Gastroesophageal sphincter (tissue), 4 donors: ENCODE measurements at places on chromosomes 5 and 9. TPM values are rescaled to one million over a fixed set of nuclear protein-coding genes. Genes with fewer than 3 reads are reported as not detected.
A peak's percentile ranks its signal among the peaks of the same experiment; 100 is the strongest.

GRCh38 chr9:2086971-2087370 is 71.8 kb downstream of the SMARCA2 start:
- no peak for ATAC-seq
- no peaks in the 10 kb centered on the region for H3K4me1 ChIP-seq
- H3K4me3 ChIP-seq: no peak overlapping the region
- no peak overlapping the region for H3K27ac ChIP-seq

The GLRA1 gene
- total RNA-seq: not detected

GRCh38 chr9:84419031-84419602 is 78.6 kb upstream of the SLC28A3 start:
- no peaks in the 10 kb centered on the region for H3K36me3 ChIP-seq
- no peak for ATAC-seq
- no peak overlapping the region for H3K27ac ChIP-seq
- H3K27me3 ChIP-seq: no peaks in the 10 kb centered on the region
- no peak overlapping the region for H3K4me3 ChIP-seq

- no peak for ATAC-seq
- H3K36me3 ChIP-seq: peaks cover 84% of the 10 kb centered on the region
- no peak overlapping the region for H3K4me3 ChIP-seq
- H3K27me3 ChIP-seq: no peaks in the 10 kb centered on the region
Measured at GRCh38 chr9:98773721-98774120, 22.6 kb downstream of the ANKS6 start.

DNA sequence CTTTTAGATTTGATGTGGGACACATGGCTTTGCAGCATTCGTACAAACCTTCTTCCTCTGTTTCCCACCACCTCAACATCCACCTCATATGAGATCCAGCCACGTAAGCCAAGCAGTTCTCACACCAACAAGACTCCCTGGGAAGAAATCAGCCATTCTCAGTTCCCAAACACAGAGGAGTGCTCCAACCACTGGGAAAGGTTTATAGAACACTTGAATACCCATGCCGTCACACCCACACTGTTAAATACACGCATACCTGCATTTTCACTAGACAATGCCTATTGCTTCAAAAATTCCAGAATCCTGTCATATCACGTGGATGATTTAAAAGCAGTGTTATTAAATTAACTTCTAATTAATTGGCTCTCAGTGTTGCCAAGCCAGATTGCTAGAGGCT is 347.3 kb downstream of the ENC1 start:
- H3K27ac ChIP-seq: no peak overlapping the region
- H3K36me3 ChIP-seq: no peaks in the 10 kb centered on the region
- H3K27me3 ChIP-seq: no peaks in the 10 kb centered on the region
- H3K4me1 ChIP-seq: peaks cover 13% of the 10 kb centered on the region

The LHX3 gene
- total RNA-seq: not detected

The ADAMTS6 gene
- total RNA-seq: 4.9 TPM

- ATAC-seq: no peak
- H3K4me3 ChIP-seq: no peak overlapping the region
- no peaks in the 10 kb centered on the region for H3K36me3 ChIP-seq
- no peak overlapping the region for H3K27ac ChIP-seq
- H3K27me3 ChIP-seq: no peaks in the 10 kb centered on the region
Measured at GRCh38 chr5:150558088-150558621, 50.2 kb downstream of the NDST1 start.

The N4BP3 gene
- 1.2 TPM for total RNA-seq

- H3K4me1 ChIP-seq: peaks cover 77% of the 10 kb centered on the region
- ATAC-seq: peak; percentile 96
- no peak overlapping the region for H3K4me3 ChIP-seq
- no peaks in the 10 kb centered on the region for H3K27me3 ChIP-seq
Measured at GRCh38 chr5:139104577-139105276, 93.4 kb downstream of the SIL1 start.

- no peaks in the 10 kb centered on the region for H3K36me3 ChIP-seq
- no peaks in the 10 kb centered on the region for H3K27me3 ChIP-seq
- H3K4me1 ChIP-seq: no peaks in the 10 kb centered on the region
Measured at GRCh38 chr5:81179959-81180358, 53.2 kb upstream of the CKMT2 start.

The CWC27 gene
- total RNA-seq: 21.5 TPM

- H3K27me3 ChIP-seq: peaks cover 12% of the 10 kb centered on the region
- no peaks in the 10 kb centered on the region for H3K36me3 ChIP-seq
- ATAC-seq: no peak
- H3K4me1 ChIP-seq: no peaks in the 10 kb centered on the region
- no peak overlapping the region for H3K4me3 ChIP-seq
- no peak overlapping the region for H3K27ac ChIP-seq
Measured at GRCh38 chr9:89523948-89524347, 26.0 kb upstream of the SEMA4D start.

DNA sequence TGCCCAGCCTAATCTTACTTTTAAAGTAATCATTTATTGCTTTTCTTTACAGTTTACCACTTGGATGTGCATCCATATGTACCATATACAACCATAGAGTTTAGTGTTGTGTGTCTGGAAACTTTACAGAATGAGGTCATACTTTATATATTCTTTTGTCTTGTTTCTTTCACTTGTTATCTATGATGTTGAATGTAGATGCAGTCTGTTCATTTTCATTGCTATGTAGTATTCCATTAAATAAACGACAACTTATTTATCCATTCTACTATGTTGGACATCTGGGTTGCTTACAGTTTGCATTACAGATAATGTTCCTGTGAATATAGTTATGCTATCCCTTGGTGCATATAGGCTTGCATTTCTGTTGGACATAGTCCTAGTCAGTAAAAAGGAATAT is 21.3 kb upstream of the SMIM15 start:
- no peak overlapping the region for H3K27ac ChIP-seq
- no peak overlapping the region for H3K4me3 ChIP-seq
- no peak for ATAC-seq

DNA sequence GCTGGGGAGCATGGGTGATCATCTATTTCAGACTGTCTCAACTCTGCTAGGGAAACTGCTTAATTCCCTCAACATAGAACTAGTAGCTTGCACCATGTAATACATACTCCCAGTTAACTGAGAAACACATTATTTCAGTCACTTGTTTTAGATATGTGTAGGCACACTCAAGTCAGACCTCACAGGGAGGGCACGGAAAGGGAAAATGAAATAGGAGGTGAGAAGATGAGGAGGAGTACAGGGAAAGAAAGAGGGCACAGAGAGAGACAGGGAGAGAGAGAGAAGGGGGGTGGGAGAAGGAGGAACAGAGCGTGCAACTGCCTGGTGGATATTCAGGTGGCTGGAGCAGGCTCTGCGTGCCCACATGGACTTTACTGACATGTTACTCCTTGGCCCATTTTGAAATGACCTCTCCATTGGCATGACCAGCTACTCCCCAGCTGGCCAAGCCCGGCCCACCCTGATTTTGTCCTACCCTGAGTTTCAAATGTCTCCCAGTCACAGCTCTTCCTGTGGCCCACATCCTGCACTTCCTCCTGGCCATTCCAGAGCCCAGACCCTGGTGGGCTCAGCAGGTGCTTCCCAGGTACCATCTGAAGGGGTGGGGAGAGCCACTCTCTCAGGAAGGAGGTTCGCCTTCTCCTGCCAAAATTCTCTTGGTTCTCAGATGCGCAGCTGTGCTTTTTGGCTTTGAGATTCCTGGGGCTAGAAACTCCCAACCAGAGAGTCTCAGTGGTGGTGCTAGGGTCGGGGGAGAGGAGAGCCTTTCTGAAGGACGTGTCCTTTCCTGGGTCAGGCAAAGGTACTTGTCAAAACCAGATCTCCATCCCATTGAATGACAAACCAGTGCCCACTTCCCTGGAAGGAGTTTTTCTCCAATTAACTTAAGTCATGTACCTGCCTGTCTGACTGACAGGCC is 229.4 kb downstream of the FSTL4 start:
- peaks cover 29% of the 10 kb centered on the region for H3K27me3 ChIP-seq
- H3K36me3 ChIP-seq: no peaks in the 10 kb centered on the region
- no peak for ATAC-seq
- no peak overlapping the region for H3K27ac ChIP-seq

The CDHR2 gene
- total RNA-seq: 0.15 TPM

GRCh38 chr9:38094165-38094564 is 25.1 kb upstream of the SHB start:
- H3K4me3 ChIP-seq: no peak overlapping the region
- no peaks in the 10 kb centered on the region for H3K4me1 ChIP-seq
- H3K36me3 ChIP-seq: no peaks in the 10 kb centered on the region
- ATAC-seq: no peak
- H3K27me3 ChIP-seq: no peaks in the 10 kb centered on the region

The CCDC112 gene
- total RNA-seq: 6.1 TPM

The HBEGF gene
- 6.9 TPM for total RNA-seq

The ZFP62 gene
- total RNA-seq: 34.9 TPM

The CCDC192 gene
- 2.6 TPM for total RNA-seq

The ABO gene
- total RNA-seq: 0.54 TPM

The C9 gene
- total RNA-seq: not detected

GRCh38 chr5:178576591-178577351 is 13.4 kb downstream of the COL23A1 start:
- peak overlapping the region; percentile 16 for H3K4me3 ChIP-seq
- no peaks in the 10 kb centered on the region for H3K4me1 ChIP-seq
- ATAC-seq: peak; percentile 50
- H3K36me3 ChIP-seq: no peaks in the 10 kb centered on the region
- peaks cover 56% of the 10 kb centered on the region for H3K27me3 ChIP-seq

The SLC6A19 gene
- total RNA-seq: not detected
